ENCODE measurements at places on chromosomes 2 and 18. TPM values are rescaled to one million over a fixed set of nuclear protein-coding genes. Genes with fewer than 3 reads are reported as not detected.

GRCh38 chr18:22446325-22446724 lies 28.6 kb upstream of the CTAGE1 start:
- no peaks in the 10 kb centered on the region for H3K4me1 ChIP-seq
- no peak overlapping the region for H3K27ac ChIP-seq
- H3K4me3 ChIP-seq: no peak overlapping the region
- no peak for DNase-seq

DNA sequence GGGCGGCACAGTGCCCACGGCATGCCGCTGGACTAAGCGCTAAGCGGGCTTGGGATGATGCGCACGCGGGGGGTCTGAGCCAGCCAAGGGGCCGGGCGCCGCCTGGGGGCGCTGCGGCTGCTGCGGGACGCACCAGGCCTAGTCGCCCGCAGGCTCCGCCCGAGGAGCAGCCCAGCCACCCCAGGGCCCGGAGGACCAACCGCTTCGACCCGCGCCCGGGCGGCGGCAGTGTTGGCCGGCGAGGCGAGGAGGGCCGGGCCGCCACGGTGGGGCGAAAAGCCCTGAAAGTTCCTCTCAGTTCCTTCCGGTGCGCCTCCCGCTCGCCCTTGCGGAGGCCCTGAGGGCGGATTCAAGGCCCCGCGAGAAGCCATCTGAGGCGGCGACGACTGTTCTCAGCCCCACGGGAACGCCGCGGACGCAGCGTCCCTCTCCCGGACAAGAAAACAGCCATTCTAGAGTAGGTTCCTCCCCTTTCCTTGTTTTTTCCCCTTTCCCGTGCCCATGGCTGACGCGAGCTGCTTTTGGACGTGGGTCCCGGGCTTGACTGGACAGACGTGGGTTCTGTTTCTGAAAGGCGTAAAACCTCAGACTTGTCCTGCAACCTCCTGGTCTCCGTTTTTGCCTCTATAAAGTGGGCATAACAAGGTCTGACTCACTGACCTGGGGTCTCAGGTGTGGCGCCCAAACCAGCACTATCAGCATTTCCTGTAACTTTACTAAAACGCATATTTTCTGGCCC lies at the start of gene ANKAR:
ANKAR (plus strand) TSS at position 297 of the 739 bp plus-strand sequence. CDS start 1,821 bp downstream, outside the sequence.
- H3K4me1 ChIP-seq: peaks cover 30% of the 10 kb centered on the region
- H3K36me3 ChIP-seq: peaks cover 42% of the 10 kb centered on the region
- H3K27me3 ChIP-seq: no peaks in the 10 kb centered on the region
- peak within 1 kb of the TSS; percentile 88 for H3K4me3 ChIP-seq
- H3K27ac ChIP-seq: peak within 1 kb of the TSS; percentile 96
- DNase-seq: peak; percentile 77

DNA sequence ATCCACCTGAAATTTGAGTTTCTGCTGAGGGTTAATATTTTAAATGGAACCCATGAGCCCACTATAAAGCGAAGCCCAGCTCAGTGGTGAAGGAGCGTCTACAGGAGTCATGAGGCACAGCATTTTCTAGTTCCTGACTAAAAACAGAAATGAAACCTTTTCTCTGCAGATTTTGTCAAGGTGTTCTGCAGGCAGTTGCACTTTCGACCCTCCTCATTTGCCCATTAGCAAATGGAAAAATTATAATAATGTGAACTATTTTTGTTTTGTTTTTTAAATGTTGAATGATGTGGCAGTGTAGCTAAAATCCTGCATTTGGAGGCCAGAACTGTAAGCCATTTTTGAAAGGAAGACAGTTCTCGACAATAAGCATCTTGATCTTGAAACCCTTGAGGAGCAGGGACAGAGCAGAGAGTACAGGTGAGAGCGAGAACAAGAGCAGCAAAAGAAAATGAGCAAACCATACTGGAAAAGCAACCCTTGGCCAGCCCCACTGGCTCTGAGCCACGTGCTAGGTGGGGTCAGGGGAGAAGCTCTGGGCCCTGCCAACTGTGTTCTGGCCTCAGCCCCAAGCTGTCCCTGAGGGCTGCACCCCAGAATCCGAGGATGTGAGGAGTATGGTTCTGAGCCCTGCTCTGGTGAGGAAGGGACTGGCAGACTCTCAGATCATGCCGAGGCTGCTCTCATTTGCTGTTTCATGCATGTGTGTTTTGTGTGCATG lies 26.4 kb upstream of the COPS8 start:
- no peaks in the 10 kb centered on the region for H3K27me3 ChIP-seq
- peaks cover 2% of the 10 kb centered on the region for H3K4me1 ChIP-seq
- DNase-seq: no peak
- H3K27ac ChIP-seq: no peak overlapping the region

- no peak overlapping the region for H3K27ac ChIP-seq
- no peak overlapping the region for H3K4me3 ChIP-seq
- peaks cover 3% of the 10 kb centered on the region for H3K36me3 ChIP-seq
- H3K27me3 ChIP-seq: no peaks in the 10 kb centered on the region
Observed at GRCh38 chr2:28084564-28084963, 194.0 kb downstream of the BABAM2 start.

GRCh38 chr18:76203552-76203951 lies 291.5 kb downstream of the ZNF516 start:
- H3K4me3 ChIP-seq: no peak overlapping the region
- H3K27ac ChIP-seq: no peak overlapping the region
- peaks cover 8% of the 10 kb centered on the region for H3K27me3 ChIP-seq
- H3K36me3 ChIP-seq: no peaks in the 10 kb centered on the region

PRKRA gene
- total RNA-seq: 41.2 TPM

DNA sequence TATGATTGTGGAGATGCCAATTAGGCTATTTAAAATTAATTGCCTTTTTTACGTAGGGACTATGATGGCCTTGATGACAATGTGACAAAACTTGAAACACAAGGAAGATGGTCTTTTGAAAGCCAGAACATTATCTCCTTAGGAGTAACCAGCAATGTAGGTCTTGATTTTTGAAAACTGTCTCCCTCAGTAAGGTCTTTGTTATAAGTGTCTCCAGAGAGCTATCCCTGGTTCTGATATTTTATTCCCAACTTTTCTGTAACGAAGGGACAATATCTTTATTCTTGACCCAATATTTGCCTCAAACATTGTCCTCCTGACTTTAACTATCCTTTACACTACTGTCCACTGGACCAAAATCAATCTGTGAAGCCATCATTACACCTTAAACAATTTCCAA lies 493.2 kb downstream of the CCDC85A start:
- H3K4me3 ChIP-seq: no peak overlapping the region
- no peak for DNase-seq
- H3K36me3 ChIP-seq: no peaks in the 10 kb centered on the region

DNA sequence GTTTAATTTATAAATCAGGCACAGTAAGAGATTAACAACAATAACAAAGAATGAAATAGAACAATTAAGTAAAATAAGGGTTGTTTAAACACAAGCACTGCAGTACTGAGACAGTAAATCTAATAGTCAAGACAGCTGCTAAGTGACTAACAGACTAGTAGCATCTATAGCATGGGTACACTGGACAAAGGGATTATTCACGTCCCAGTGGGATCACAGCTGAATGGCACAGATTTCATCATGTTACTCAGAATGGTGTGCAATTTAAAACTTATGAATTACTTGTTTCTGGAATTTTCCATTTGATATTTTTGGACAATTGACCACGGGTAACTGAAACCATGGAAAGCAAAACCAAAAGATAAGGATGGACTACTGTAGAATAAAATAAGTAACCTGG lies 161.9 kb upstream of the DAPL1 start:
- peaks cover 28% of the 10 kb centered on the region for H3K36me3 ChIP-seq
- DNase-seq: no peak
- H3K27me3 ChIP-seq: no peaks in the 10 kb centered on the region
- no peaks in the 10 kb centered on the region for H3K4me1 ChIP-seq
- H3K27ac ChIP-seq: no peak overlapping the region

G6PC2 gene
- not detected for total RNA-seq

DNA sequence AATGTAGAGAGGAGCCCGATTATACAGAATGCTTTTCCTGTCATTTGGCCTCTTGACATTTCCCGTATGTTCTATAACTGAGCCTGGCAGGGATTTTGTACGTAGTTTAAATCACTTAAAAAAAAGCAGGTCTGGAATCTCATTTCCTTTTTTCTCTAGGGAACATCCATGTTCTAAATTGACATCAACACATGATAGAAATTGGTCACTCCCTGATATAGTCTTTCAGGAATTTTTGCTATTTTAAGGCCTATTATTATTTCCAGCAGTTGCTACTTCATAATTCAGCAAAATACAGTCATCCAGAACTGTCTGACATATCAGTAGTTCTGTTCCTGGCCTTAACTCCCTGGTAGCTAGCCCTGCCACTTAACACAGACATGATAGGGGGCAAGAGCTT lies 565.7 kb upstream of the ZEB2 start:
- DNase-seq: no peak
- H3K4me1 ChIP-seq: no peaks in the 10 kb centered on the region
- peaks cover 3% of the 10 kb centered on the region for H3K27me3 ChIP-seq
- no peak overlapping the region for H3K4me3 ChIP-seq
- no peaks in the 10 kb centered on the region for H3K36me3 ChIP-seq

DNA sequence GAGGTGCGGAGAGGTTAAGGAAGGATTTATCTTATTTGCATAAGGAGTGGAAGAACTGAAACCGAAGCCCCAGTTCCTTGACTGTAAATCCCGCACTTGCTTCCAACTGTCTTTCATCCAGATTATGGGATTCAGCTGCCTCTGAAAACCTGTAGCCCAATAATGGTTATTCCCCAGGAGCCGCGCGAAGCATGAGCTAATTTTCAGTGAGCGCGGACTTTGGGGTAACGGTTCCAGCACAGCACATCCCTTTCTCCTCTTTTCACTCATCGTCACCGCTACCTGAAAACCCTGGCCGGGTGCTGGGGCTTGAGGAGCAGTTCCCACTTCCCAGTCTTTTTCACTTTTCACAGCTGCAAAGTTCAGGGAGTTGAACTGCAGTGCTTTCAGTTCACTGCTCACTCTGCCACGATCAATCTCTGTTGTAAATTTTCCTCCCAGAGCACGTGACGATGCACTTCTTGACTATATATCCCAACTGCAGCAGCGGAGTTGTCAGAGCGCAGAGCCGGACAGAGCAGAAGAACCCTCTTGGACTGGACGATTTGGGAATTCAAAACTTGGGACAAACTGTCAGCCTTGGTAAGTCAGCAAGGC lies at the start of gene KCNE4:
KCNE4 (plus strand) TSS at position 498 of the 597 bp plus-strand sequence. CDS start 641 bp downstream, outside the sequence.
- no peaks in the 10 kb centered on the region for H3K36me3 ChIP-seq
- H3K27me3 ChIP-seq: peaks cover 2% of the 10 kb centered on the region
- no peak within 1 kb of the TSS for H3K27ac ChIP-seq
- H3K4me1 ChIP-seq: no peaks in the 10 kb centered on the region
- H3K4me3 ChIP-seq: no peak within 1 kb of the TSS

TUBA4B gene
- total RNA-seq: not detected

TUBB6 gene
- total RNA-seq: 10.9 TPM

VWA3B gene
- not detected for total RNA-seq

GRCh38 chr2:99552529-99552928 lies 62.7 kb upstream of the REV1 start:
- no peak overlapping the region for H3K4me3 ChIP-seq
- H3K4me1 ChIP-seq: no peaks in the 10 kb centered on the region
- DNase-seq: no peak
- H3K27me3 ChIP-seq: no peaks in the 10 kb centered on the region
- no peaks in the 10 kb centered on the region for H3K36me3 ChIP-seq
- H3K27ac ChIP-seq: no peak overlapping the region

GPR45 gene
- not detected for total RNA-seq

CPO gene
- not detected for total RNA-seq

DNA sequence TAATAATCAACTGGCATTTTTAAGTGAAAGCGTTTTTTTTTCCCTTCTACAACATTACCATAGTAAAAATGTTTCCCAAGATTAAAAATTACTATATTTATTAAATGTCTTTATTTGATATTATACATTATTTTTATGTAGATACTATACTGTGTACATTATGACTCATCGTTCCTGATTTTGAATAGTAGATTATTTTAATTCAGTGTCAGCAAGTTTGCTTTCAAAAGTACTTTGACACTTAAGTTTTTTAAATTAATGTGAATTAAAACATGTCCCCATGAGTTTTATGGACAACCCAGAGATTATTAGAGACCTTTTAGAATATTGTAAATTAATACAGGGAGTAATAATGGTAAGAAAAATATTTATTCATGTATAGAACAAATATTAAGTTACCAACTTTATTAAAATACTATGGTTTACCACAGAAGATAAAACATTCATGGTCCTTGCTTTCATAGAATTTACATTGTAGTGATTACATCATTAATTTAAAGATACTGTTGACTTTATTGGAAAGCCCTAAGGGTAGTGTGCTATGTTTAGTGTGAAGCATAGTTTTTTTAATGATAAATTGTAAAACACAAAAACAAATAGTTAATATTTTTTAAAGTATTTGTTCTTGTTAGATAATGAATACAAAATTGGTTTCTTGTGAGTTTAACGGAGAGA lies 21.9 kb downstream of the DYNC1I2 start:
- peaks cover 10% of the 10 kb centered on the region for H3K4me1 ChIP-seq
- peaks cover 14% of the 10 kb centered on the region for H3K36me3 ChIP-seq
- no peaks in the 10 kb centered on the region for H3K27me3 ChIP-seq
- no peak overlapping the region for H3K27ac ChIP-seq
- no peak for DNase-seq
- H3K4me3 ChIP-seq: no peak overlapping the region

DNA sequence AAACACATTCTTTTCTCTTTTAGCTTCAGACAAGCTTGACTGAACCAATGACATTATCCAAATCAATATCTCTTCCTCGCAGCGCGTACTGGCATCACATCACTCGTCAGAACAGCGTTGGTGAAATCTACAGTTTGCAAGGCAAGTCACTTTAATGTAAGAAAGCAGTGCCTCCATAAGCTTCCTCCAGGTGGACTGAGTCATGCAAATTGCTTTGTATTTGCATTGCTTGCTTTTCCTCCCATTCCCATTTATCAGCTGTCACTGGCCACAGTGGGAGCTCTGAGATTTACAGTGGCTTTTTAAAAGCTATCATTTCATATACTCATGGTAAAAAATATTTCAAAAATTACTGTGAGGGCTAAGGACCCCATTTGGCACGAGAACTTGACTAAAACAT lies 189.9 kb downstream of the CD226 start:
- peaks cover 33% of the 10 kb centered on the region for H3K4me1 ChIP-seq
- no peak for DNase-seq
- no peak overlapping the region for H3K27ac ChIP-seq

PDE1A gene
- total RNA-seq: not detected

ERMN gene
- total RNA-seq: 2.2 TPM

COLEC12 gene
- total RNA-seq: not detected

All from activated CD8-positive, alpha-beta T cell treated with anti-CD3 and anti-CD28 coated beads, Interleukin-2, amount 10 ng/mL, durations not matched to agents 7 days and 5 days (primary cell).